ENCODE measurements at places on chromosomes 5 and 9. TPM values are rescaled to one million over a fixed set of nuclear protein-coding genes. Genes with fewer than 3 reads are reported as not detected.

SCGB3A2 gene
- total RNA-seq, result not detected

KCTD16 gene
- total RNA-seq, result 1.4 TPM

DNAJB5 gene
- 42.5 TPM for total RNA-seq

HBEGF gene
- 10.5 TPM for total RNA-seq

SH3TC2 gene
- total RNA-seq, result not detected

- DNase-seq, result no peak
Measured at GRCh38 chr5:143355710-143356109, 47.8 kb downstream of the NR3C1 start.

DNA sequence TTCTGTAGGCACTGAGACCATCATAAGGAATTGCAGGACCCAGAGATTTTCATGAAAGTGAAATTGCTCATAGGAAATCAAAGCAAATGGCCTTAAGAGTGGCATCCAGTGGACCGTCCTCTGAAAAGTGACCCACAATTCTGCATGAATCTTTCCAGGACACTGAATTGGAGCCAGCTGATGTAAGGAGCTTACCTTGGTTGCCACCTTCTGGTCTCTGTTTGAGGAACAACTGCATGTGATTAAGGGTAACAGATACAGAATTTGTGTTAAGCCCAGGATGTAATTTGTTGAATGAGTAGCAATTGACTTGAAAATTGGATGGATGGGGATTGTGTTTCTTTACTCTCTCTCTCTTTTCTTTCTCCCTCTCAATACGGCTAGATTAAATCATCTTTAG is 49.9 kb upstream of the GAS1 start:
- DNase-seq, result no peak

DNA sequence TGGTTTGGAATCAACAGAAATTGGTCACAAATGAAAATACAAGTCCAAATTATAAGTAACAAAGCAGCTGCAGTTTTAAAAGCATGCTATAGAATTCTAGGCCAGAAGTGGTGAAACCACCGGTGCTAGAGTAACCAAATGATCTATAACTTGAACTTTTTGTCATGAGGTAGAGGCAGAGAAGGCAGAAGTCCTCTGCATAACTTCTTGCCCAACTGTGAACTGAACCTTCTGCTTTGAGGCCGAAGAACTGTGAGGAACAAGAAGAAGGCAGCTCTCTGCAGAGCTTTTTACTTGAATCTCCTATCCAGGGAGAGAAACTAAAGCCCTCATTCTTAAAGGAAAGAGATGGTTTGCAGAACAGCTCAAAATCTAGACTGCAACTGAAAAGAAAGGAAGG is 36.2 kb upstream of the TENT2 start:
- DNase-seq, result no peak

- DNase-seq, result no peak
Measured at GRCh38 chr9:95627802-95628201, 111.0 kb upstream of the PTCH1 start.

DNA sequence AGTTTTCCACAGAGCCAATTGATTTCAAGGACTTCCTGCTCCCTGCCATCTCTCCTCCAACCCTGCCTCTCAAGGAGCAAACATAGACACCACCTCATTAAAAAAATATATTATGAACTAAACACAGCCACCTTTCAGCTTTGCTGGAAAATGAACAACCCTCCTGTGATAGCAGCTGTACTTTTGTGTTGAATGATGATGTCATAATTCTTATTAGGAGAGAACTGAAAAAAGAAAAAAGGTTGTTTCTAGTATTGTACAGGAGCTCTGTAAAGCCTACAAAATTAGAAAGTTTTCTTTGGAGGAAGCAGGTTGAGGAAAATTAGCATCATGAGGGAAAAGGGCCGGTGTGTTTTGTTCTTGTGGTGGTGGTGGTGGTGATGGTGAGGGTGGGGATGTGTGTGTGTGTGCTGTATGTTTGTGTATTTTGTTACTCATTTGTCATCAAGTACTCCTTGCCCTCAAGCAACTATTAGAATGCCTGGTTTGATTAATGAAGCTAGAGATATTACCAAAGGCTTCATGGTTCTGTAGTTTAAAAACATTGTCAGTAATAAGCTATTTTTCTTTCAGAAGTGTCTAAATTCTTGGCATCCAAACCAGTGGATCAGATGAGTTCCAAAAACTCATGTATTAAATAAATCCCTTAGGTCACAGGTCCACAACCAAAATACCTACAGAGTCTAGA is 405.9 kb downstream of the TLE4 start:
- DNase-seq, result no peak

- no peak for DNase-seq
Measured at GRCh38 chr5:149677731-149678130, 52.4 kb upstream of the PPARGC1B start.

GRCh38 chr9:120403543-120403856 is 176.5 kb downstream of the CDK5RAP2 start:
- no peak for DNase-seq

GRCh38 chr9:117869712-117870111 is 165.5 kb downstream of the TLR4 start:
- DNase-seq, result no peak

Data from activated naive CD4-positive, alpha-beta T cell treated with anti-CD3 and anti-CD28 coated beads, Interleukin-2, amount 50 U/mL, for 72 hours (primary cell).